ENCODE measurements at places on chromosomes 11 and 22.

GRCh38 chr11:64536997-64537396 lies 54.0 kb upstream of the SLC22A12 start:
- no peak for DNase-seq

- no peak for DNase-seq
These were observed 7.8 kb upstream of the NOX4 start for GRCh38 chr11:89498845-89499448.

GRCh38 chr11:46727952-46728658 lies 9.1 kb downstream of the F2 start:
- no peak for DNase-seq

DNA sequence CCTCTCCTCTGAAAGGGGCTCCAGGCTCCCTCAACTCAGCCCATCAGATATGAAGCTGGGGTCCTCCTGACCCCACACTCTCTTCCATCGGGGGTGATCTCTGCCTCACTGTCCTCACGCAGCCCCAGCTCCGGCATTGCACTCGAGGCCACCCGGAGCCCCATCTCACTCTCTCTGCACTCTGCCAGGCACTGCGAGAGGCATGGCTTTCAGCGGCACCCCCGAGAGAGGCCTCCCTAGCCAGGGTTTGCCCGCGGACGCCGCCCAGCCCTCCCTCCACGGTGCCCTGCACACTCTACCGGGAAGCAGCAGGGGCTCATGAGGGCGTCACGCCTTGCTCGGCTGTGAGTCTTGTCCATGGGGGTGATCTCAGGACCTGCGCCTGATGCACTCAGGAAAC lies 436.2 kb downstream of the BRD1 start:
- no peak for DNase-seq

DNA sequence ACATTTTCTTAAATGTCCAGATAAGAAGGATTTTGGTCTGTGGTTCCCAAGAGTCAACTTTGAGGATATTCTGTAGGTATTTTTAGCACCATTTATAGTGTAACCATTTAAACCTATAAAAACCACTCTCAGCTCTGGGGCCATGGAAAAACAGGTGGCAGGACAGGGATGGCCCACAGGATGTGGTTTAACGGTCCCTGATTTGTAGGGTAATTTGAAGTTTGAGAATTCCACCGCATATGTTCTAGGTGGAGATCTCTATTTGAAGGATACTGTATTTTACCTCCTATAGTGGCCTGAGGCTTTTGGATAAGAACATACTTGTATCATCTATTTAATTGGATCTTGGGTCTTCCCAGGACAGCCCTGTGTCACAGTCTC lies 62.4 kb upstream of the IGLL5 start:
- DNase-seq = no peak

- DNase-seq = peak; percentile 48
These were observed 21.3 kb upstream of the PIK3IP1 start for GRCh38 chr22:31313366-31314147.

GRCh38 chr11:31417357-31417756 lies 47.7 kb downstream of the DNAJC24 start:
- no peak for DNase-seq

DNA sequence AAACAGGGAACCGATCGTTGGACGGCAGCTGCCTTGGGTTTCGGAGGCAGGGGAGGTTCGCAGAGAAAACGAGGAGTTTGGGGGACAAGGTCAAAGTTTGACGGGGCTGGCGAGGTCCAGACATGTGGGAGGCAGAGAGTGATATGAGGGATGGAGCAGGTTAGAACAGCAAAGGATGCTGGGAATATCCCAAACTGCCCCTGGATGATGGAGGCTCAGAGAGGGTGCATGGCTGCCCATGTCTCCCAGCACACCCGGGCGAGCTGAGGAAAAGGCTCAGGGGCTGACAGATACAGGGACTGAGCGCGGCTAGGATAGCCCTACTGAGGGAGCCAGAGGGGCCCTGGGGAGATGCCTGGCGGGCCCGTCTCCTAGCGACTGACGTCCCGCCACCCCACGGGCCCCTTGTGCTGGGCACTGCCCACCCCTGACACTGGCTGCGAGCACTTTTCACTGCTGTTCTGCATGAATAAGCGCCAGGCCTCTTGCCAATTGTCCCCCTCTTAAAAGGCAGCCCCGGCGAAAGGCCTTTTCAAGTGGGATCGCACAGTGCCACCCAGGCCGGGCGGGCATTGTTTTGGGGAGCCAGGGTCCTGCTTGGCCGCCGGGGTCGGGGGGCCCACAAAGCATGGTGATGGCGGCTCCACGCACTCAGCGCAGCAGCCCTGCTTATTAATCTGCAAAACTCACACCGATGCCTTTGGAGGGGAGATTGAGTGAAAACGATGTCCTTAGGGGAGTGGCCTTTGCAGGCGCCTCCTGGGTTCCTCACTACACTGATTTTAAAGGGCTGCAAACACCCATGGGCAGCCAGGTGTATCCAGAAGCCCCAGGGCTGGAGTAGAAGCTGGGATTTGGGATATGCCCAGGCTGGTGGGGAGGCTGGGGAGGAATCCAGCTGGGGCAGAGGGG lies 90.0 kb upstream of the LINC01488 start:
- DNase-seq = no peak

DNA sequence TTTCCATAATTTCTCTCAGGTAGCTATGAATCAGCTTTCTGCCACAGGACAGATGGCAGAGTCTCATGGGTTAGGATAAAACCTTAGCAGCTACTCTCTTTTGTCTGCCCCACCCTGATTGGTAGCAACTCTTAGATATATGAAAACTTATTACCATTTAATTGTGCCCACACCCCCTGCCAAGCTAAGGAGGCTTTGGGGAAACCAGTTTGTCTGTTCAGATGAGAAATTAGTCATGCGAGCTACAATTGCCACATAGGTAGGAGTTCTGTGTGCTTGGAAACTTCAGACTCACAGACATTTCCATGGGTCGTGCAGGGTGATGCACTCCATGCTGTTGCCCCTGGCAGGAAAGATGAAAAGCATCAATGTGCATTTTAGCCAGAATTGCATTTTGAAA lies 39.9 kb downstream of the CD44 start:
- DNase-seq = no peak

DNA sequence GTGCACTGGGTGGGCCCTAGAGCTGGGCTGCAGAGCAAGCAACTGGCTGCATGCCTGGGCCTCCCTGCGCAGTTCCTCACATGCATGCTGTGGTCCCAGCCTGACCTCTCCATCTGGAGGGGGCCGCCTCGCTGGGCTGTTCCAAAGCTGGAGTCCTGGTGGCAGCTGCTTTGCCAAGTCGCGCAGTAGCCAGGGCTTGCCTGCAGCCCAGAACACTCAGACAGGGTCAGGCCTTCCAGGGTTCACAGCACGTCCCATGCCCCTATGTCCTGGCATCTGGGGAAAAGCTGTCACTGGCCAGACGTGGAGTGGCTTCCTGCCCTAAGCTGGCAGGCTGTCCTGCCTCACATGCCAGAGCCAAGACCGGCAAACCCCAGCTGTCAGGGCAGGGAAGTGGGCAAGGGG lies 16.5 kb upstream of the CDC42EP2 start:
- DNase-seq = no peak

- DNase-seq = no peak
These were observed 88.9 kb downstream of the RAB38 start for GRCh38 chr11:88086297-88086696.

DNA sequence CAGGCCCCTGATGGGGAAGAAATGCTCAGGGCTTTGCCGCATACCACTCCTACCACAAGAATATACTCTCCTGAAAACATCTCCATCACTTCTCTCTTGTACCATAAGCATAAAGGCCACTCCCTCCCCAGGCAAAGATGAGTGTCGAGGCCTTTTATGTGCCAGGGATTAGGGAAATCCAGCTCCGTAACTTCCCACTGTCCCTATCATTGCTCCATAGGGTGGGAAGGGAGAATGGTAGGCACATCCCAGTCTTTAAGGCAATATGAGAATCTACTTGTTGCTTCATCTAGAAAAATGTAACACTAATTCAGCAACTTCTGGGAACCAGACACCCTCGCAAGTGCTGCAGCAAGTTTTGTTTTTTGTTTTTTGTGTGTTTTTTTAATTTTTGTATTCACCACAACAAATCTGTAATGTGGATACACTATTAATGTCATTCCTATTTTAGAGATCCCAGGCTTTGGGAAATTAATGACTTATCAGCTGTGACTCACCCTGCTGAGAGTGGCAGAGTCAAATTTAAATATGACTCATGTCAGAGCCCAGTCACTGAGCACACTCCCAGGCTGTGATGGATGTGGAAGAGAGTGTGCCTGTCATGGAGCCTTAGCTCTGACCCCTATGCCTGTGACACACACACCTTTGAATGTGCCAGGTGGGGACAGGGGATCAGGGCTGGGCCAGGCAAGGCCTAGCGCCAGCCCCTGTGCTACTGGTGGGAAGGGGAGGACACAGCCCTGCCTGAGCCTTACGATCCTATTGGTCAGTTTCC lies 23.4 kb downstream of the PANX1 start:
- DNase-seq = no peak

DNA sequence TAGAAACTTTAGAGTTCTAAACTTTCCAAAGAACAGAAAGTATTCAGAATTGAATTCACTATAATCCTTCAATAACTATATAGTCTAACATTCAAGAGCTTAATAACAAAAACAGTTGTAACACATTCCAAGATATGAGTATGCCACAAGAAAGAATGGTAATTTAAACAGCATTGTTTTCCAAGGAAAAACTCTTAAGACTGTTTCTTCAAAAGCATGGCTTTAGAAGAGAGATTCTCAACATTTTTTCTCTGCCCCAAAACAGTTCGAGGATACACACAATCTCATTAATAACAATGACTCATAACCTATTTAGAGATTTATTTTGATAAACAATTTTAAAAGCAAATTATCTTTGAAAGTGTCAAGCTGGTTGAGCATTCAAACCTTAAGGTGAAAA lies 16.7 kb upstream of the ARHGAP32 start:
- DNase-seq = no peak

GRCh38 chr22:26894766-26895485 lies 237.5 kb downstream of the MIAT start:
- DNase-seq = no peak

GRCh38 chr11:22775248-22775647 lies 54.4 kb downstream of the SVIP start:
- no peak for DNase-seq

DNA sequence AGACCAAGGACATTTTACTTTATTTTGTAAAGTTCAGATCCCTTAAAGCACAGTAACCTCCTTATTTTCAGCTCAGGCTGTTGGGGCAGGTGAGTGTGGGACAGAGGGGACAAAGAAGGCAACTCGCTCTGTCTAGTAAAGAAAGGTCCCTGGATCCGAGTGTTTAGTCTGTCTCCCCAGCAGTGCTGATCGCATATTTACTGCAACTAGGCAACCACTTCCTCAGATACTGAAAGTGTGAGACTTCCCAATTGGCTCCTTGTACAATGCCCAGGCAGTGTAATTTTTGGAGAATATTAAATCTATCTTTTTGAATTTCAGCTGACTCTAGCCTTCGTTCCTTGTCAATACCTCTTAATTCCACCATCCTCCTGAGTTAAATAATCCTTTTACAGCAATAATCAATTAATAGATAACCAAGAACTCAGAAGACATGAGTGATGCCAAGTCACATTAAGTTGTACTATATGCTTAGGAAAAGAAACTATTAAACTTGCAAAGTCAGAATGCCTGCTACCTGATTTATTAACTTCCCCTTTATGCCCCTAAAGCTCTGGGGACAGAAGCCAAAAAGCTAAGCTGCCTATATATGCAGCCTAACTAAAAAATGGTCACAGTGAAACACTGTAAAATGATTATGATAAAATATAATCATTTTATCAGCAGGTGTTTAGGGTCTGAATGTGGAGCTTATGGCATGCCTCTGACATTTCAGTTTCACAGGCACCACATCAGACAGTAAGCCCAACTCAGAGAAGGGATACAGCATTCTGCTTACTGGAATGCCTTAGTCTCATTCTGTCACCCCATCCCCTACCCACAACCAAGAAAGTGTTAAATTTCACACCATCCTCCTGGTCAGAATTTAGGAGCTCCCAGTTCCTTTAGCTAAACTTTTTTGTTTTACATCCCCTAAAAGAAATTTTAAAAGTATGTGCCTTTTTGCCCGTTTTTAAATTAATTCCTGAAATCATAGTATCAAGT lies 138.7 kb downstream of the TRIM44 start:
- no peak for DNase-seq

GRCh38 chr22:46129390-46130041 lies 20.8 kb upstream of the PPARA start:
- no peak for DNase-seq

DNA sequence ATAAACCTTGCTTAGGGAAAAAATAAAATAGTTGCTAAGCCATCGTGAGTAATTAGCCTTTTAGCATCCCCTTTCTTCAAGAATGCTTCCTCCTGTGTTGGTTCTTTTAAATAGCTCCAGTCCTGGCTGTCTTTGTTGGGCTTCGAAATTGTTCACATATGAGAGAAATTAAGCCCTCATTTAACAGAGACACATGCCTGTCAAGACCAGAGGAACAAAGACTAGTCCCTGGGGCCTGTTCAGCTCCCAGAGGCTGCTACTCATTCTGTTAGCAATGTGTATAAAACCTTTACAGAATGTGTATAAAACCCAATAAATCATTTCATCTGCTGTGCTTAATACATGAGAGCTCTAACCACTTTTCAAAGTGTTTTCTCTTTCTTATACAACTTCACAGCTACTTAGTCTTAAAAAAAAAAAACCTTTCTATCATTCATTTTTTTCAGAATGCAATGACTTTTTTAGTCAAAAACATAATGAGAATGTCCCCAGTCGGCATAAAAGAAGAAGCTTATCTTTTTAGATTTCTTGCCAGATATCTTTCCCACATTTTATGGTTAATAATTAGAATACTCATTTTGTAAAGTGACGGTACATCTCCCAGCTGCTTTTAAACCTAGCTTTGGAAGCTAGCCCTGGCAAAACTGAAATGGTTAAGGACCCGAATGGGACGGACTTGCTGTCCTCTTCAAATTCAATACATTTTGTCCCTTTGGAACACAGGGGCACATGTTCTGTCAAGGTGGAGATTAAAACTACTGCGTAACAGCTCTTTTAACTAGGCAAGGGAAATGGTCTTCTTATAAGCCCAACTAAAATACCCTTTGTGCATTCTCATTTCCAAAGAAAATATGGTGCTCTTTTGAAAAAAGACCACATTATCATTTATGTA lies 186.1 kb downstream of the SOX6 start:
- DNase-seq = no peak

DNA sequence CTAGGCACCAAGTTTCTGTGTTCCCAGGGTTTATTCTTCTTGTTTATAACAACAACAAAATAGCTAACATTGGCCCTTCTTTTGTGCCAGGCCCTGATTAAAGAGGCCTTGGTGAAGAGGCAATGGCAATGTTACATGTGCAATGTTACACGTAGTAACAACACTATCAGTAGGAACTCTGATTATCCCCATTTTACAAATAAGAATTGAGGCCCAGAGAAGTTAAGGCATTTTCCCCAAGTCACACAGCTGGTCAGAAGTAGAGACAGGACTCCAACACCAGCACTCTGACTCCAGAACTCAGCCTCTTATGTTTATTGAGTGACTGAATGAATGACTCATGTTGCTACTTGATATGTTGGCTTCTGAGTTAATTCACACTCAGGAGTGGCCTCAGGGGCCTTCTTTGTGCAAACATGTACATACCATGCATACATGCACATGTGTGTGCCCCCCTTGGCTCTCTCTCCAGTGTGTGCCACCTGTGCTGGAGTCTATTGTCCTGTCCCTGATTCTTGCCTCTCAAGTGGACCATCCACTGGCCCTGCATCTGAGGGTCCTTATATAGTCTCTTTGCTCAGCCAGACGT lies 98.4 kb downstream of the TP53I11 start:
- DNase-seq = no peak
